GM23338 (cell line): ENCODE measurements at places on chromosomes 6 and 20.
A peak's percentile ranks its signal among the peaks of the same experiment; 100 is the strongest.

DNA sequence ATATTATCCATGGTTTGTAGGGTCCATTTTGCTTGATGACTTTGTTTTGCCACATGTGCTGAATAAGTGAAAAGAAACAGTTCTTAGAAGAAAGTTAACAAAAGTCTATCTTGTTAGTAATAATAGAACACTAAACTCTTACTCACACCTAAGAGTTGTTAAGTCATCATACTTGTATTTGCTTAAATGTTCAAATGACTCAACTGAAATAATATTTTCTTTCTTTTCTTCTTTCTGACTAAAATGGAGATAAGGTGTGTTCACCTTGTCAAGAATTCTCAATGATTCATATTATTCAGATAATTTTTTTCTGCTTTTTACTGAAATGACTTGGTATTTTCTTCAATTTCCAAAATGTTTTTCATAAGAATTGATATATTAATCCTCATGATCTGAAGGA, 327.2 kb downstream of the HTR1B start:
- no peak for DNase-seq

- DNase-seq = no peak
Observed at GRCh38 chr20:48236000-48236970, 451.0 kb upstream of the SULF2 start.

GRCh38 chr20:24915440-24915839, 33.6 kb upstream of the CST7 start:
- DNase-seq = no peak

DNA sequence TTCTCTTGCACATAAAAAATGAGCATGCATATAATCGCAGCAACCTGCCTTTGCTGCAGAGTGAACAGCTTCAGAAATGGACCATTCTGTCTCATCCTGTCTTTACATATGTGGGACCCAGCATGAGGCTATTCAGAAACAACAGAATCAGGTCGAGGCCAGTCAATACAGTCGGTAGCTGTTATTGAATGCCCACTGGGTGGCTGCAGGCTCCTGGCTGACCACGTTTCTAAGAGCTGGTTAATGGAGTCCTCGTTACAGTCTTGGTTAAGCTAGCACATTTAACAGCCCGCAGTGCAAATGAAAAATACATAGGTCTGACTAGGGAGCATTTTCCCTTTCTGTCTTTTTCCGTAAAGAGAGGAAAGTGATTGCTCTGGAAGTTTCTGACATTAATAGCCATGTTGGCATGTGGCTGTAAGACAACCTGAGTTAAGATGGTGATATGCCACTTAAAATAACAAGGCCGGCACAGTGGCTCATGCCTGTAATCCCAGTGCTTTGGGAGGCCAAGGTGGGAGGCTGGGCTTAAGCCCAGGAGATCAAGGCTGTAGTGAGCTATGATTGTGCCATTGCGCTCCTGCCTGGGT, 75.0 kb downstream of the SHLD1 start:
- DNase-seq = peak; percentile 44

DNA sequence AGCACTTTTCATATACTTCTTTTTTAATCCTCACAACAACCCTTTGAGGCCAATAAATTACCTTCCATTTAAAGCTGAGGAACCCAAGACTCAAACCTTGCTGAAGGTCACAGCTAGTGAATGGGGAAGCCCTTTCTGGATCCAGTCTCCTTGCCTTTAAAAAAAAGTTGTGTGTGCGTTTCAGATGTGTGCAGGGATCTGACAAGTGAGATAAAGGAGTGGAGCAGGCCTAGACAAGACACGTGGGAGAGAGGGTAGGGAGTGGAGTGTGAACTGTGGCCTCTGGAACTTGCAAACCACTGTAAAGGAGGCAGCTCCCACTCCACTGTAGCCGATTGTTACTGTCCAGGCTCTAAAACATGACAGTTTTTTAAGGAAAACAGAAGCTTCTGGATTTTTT, 1.9 kb downstream of the KLHL32 start:
- DNase-seq = no peak
